ENCODE measurements at places on chromosomes 2 and 18. TPM values are rescaled to one million over a fixed set of nuclear protein-coding genes. Genes with fewer than 3 reads are reported as not detected.

GULP1 gene
- 46.8 TPM for total RNA-seq

MPV17 gene
- total RNA-seq, result 73.6 TPM

HJURP gene
- total RNA-seq, result 0.26 TPM

CYP27A1 gene
- total RNA-seq, result 36.0 TPM

COL6A3 gene
- total RNA-seq, result 1,632 TPM

LCT gene
- 0.09 TPM for total RNA-seq

PSMA8 gene
- not detected for total RNA-seq

IL1RL1 gene
- total RNA-seq, result 0.17 TPM

PPP1R1C gene
- total RNA-seq, result 0.47 TPM

PLB1 gene
- 2.5 TPM for total RNA-seq

NPPC gene
- total RNA-seq, result 0.16 TPM

CD207 gene
- not detected for total RNA-seq

LYG1 gene
- 0.16 TPM for total RNA-seq

All from bronchial smooth muscle cell (primary cell).